CD4-positive, alpha-beta T cell treated with Interleukin-1 beta for 1 hour (primary cell): ENCODE measurements at places on chromosomes 5 and 9.

DNA sequence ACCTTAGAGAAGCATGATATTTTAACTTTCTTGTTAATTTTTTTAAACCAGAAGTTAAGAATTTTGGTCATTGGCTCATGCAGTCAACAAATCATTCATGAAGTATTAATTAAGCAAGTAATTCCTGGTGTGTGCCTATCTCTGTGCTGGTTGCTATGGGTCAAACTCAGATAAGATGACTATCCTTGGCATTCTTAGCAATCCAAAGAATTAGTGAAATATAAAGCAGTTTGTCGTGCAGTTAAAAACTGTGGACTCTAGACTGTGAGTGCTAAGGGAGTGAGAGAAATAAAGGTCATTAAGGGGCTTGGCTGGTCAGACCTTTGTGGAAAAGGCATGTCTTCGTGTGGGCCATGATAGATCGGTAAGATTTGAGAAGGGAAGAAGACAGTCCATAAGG, 4.8 kb downstream of the CYFIP2 start:
- DNase-seq: no peak

DNA sequence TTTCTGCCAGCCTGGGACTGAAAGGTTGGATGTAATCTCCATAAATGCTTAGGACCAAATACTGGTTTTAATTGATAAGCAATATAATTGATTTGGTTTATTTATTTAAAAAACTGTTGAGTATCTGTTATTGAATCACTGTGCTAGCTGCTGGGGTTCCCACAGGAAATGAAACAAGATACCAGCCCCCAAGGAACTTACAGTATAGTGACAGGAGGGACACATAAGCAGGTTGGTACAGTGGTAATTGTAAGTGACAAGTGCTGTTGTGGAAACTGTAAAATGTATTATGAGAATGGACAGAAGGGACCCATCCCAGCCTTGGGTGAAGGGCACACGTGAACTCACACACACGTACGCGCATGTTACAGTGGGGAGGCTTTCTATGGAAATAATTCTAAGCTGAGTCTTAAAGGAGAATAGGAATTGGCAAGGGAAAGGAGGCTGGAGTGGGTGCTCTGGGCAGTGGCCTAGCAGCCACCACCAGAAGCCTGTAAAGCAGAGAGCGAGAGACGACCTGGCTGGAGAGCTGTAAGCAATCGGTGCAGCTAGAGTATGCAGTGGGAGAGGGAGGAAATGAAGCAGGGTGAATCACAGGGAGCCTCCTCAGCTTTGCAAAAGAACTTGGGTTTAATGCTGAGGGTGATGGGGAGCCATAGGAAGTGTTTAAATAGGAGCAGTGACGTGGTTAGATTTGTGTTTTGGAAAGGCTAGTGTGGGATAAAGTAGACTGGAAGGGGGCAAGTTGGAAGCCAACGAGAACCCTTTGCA, 39.3 kb downstream of the GLRA1 start:
- DNase-seq: no peak

- no peak for DNase-seq
Measured at GRCh38 chr9:752201-752600, 89.3 kb upstream of the DMRT1 start.

- DNase-seq: no peak
Measured at GRCh38 chr5:80437326-80437725, 29.5 kb downstream of the ZFYVE16 start.

GRCh38 chr9:122016744-122017143, 76.4 kb downstream of the TTLL11 start:
- no peak for DNase-seq

- no peak for DNase-seq
Measured at GRCh38 chr5:54415147-54415546, 40.4 kb upstream of the HSPB3 start.

DNA sequence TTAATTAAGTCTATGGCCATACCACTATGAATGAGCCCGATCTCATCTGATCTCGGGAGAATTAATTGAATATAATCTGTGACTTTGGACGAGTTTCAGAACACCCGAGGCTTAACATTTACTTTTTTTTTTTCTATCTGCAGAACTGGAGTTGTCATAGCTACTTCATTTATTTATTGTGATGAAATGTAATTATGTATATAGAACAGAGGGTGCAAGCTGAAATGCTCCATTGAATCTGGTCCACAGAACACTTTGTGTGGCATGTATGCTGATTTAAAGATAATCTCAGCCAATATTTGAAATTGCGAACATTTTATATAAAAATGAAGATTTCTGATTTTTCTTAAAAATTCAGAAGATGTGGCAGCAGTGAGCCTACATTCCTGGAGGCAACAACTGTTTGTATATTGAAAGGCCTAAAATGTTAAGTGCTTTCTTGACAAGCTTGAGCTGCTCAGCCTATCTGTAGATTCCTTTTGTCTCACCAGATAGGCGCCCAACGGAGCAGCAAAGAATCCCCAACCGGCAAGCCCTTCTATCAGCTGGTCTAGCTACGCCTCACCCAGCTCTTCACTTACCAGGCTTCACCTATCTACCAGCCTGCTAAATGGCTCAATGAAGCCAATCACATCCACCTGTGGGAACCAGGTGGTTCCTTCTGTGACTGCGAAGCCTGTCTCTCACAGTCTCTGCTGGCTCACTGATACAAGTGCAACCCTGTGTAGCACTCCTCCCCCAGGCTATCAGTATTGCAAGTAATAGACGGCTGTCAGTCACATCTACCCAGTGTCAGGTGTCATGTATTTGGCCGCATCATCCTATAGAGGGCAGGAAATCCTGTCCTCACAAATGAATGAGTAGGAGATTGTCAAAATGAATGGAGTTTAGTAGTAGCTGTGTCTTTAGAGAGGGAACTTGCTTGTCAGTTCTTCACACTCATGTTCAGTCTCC, 170.6 kb upstream of the MRPS30 start:
- DNase-seq: no peak

GRCh38 chr5:31378838-31379237, 153.1 kb downstream of the DROSHA start:
- no peak for DNase-seq

DNA sequence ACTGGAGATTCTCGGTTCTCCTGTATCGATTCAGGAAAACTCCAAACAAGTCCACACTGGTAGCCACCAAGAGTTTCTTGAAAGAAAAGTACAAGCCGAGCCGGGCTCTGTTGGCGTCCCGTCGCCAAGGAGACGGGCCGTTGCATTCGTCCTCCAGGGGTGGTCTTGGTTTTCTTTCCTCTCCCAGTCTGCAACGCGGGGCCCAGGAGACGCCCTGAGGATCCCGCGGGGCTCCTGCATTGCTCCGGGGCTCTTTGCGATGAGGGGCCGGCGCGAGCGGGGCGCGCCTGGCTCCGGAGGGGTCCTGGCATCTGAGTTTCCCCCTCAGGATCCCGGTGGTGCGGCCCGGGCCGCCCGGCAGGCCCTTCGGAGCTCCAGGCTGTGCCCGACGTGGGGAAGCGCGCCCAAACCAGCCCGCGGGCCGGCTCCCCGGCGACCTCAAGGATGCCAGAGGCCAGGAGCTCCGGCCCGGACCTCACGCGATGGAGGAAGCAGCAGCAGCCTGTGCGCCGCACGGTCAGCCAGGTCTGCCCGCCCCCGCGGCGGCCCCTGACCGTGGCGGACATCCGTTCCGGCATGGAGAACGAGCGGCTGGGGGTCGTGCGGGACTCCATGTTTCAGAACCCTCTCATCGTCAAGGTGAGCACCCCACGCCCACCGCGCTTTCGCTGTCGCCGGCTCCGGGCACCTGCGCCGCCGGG, at the start of gene CFAP77:
Gene CFAP77 (plus strand): TSS at position 384 of the 701 bp plus-strand sequence. CDS start 61 bp downstream, at position 445.
- peak; percentile 35 for DNase-seq

DNA sequence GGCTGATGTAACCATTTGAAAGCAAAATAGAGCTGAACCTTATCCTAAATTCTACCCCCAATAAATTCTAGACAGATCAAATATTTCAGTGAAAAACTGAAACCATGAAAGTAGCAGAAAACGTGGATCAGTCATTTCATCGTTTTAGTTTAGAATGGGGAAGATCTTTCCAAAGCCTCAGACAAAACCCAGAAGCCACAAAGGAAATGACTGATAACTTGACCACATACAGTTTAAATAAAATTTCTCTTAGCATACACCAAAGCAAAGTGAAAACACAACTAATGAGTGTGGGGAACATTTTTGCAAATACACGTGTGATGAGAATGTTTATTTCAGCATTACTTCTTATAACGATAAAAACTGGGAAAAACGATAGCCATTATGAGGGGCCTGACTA, 284.8 kb downstream of the ADGRV1 start:
- no peak for DNase-seq

GRCh38 chr5:1505506-1506241, 18.1 kb downstream of the LPCAT1 start:
- no peak for DNase-seq

- no peak for DNase-seq
Measured at GRCh38 chr5:90558344-90559192, at the start of gene ADGRV1. Gene ADGRV1 (plus strand): TSS chr5:90558797. CDS start chr5:90558896, 99 bp downstream.

DNA sequence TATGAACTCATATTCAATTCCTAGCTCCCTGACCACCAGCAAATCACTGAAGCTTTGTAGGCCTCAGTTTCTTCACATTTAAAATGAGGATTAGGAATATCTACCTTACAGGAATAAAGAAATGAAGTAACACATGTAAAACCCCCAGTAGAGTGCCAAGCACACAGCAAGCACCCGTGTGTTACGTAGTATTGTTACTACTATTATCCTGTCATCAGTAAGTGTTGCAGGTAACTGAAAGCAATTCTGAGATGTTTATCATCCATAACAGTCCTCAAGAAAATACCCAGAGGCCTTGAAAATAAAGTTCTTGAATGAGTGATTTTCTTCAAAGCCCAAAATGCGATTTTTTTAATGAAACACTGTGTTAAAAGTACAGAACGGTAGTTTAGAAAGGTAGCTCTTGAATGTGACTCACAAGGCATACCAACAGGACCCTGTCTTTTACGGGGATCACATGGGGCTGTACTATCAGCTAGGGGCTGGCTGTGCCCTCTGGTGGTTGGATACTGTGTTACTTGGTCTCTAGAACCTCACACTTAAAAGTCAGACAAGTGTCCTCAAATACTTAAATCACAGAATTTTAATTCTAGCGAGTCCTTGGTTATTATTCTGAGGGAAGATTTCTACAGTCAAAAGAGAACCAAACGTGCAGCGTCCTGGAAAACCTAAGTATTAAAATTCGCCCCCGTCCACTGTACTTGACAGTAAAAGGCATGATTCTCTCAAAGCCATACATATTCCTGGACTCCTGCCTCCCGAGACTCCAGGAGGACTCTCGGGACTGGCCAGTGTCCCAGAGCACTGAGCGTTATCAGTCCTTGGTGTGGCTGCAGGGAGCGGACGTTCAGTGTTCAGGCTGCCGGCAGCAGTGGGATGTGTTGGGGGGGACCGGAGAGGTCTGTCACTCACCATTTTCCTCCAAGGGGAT, 725 bp downstream of the NDUFB6 start:
- peak; percentile 84 for DNase-seq

DNA sequence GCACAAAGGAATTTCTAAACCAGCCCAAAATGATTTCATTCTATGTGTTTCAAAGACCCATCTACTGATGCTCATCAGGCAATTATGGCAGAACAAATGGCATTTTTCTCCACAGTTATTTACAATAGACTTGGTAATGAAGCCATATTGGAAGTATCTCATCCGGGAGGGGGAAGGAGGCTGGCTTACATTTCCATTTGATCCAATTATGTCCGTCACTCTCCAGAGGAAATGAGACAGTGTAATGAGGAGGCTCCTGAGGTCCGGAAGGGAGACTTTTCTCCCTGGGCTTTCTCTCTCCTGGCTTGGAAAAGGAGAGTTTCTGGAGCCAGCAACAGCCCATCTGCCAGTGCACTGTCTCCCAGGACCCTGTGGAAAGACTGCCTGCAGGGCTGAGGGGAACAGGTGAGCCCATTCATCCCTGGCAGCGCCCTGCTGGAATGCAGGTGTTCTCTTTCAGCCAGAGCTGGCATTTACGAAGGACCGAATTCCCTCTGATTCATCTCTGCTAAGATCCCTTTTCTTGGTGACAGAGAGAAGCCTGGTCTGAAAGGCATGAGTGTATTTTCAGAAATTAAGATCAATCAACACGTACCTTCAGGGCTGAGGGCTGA, 54.9 kb upstream of the SAP30L start:
- no peak for DNase-seq

GRCh38 chr9:99749641-99750040, 72.0 kb upstream of the NR4A3 start:
- no peak for DNase-seq

- DNase-seq: no peak
Measured at GRCh38 chr5:170444969-170445505, 55.9 kb upstream of the KCNMB1 start.

DNA sequence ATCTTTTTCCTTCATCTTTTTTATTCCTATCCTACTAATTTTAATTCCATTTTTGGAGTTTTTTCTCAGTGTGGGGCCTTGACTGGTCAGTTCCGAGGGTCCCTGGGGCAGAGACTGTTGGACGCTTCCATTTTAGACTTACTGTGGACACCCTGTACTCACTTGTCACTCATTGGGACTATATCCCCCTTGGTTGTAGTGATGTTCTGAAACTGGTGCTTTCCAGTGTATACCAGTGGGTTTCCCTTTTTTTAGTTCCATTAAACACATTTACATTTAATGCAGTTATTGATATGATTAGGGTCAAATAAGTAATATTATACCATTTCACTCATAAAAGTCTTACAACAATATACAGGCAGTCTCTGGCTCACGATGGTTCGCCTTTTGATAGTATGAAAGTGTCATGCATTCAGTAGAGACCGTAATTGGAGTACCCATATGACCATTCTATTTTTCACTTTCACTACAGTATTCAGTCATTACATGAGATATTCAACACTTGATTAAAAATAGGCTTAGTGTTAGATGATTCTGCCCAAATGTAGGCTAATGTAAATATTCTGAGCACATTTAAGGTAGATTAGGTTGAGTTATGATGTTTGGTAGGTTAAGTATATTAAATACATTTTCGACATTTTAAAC, 46.0 kb downstream of the CNOT6 start:
- no peak for DNase-seq

DNA sequence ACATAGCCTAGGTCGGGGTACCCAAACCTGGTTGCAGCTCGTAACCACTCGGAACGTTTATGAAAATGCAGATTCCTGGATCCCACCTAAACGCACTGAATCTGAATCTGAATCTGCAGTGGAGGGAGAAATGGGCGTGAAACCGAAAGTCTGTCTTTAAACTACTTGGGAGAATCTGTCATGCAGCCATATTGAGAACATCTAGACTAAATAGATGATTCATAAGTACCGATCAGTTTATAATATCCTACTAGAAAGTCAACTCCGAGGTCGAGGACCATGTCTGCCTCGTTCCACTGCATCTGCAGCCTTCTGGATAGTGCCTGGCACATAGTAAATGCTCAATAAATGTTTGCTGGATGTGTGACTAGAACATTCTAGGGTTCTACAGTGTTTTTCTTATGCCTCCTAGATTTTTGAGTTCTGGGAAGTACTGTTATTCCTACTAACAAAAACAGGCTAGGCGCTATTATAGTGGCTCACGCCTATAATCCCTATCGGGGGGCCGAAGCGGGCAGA, 632 bp downstream of the COQ4 start:
- no peak for DNase-seq

- DNase-seq: no peak
Measured at GRCh38 chr5:174567506-174568141, 156.8 kb upstream of the MSX2 start.
